ENCODE measurements at places on chromosomes 3 and 15. TPM values are rescaled to one million over a fixed set of nuclear protein-coding genes. Genes with fewer than 3 reads are reported as not detected.

STIMATE gene
- 24.1 TPM for total RNA-seq

GOLGA6L7 gene
- total RNA-seq, result not detected

FANCD2OS gene
- total RNA-seq, result not detected

GOLGA6D gene
- not detected for total RNA-seq

AGTR1 gene
- 8.9 TPM for total RNA-seq

GXYLT2 gene
- 13.7 TPM for total RNA-seq

ATP2B2 gene
- 0.42 TPM for total RNA-seq

TMCO5A gene
- total RNA-seq, result not detected

GOLGA6B gene
- total RNA-seq, result not detected

ZIC4 gene
- total RNA-seq, result 3.0 TPM

DNA sequence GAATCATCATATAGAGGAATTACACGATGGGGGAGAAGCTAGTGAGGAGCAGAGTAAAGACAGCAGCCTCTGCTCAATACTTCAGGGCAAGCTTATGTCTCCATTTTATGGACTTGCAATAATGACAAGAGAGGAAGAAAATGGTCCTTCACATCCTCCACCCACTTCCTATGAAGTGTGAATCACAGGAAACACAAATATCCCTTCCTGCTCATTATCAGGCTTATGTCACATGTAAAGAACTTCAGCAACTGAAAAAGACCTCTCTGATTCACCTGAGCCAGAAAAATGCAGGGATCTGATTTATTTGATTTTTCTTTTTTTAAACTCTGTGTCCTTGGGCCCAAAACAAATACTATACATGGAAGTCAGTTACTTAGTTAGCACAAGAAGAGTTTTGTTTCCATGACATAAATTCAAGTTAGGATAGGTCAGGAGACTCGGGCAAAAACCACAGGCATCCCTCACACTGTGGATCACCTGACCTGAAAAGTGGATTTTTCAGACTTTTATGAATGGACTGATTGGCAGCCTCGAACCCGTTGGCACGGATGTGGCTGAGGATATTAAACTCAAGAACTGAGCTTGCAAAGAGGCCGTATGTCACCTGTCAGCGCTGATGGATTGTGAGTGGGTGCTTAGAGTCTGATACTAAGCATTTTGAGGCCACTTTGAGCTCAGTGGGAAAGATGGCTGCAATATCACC, 620.8 kb upstream of the MDFIC2 start:
- no peak for DNase-seq

GRCh38 chr15:38187630-38188313, 64.9 kb upstream of the SPRED1 start:
- no peak for DNase-seq

DNA sequence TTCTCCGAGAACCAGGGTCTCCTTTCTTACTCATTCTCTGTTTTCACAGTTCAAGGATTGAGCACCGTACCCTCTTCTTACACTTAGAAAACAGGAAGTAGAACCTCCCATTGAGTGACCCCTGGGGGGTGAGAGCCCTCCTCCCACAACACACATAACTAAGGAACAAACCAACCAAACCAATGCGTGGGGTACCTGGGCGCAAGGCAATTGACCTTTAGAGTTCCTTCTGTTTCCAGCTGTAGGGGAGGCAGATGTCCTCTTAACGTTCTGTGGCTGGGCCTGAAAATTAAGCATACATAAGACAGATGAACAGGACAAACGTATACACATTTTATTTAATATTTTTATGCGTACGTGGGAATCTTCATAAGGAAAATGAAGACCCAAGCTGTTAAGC, 33.5 kb upstream of the TIMP4 start:
- DNase-seq, result no peak

DNA sequence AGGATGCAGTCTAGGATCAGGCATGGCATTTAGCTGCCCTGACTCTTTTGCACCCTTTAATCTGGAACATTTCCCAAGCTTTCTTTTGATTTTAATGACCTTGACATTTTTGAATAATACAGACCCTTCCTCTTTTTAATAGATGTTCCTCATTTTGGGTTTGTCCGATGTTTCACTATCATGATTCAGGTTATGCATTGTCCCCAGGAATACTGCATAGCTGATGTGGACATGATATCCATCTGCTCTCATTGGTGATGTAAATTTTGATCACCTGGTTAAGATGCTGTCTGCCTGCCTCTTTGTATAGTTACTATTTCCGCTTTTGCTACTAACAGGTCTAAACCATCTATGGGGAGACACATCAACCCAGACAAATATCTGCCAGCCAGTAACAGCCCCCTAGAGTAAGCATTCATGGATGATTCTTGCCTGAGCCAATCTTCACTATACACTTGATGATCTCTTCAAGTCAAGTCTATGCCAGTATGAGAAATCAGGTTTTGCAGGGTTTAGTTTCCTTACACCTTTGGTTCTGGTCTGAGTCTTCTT, 50.6 kb upstream of the ULK4 start:
- no peak for DNase-seq

DNA sequence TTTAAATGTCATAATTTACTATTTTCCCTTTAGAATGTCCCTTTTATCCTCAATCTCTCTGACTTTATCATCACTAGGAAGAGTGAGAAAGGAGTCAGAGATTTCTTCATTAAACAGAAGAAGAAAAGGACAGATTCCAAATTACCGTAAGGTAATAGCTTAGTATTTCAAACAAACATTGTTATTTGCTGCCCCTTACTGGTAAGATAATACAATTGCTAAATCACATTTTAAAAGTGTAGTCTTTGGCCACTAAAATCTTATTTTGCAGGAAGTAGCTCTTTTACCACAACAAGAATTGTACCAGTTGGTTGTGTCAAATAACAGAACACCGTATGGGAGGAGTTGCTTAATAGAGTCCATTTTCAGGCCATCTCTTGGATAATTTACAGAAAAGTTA, 53.7 kb downstream of the CGGBP1 start:
- DNase-seq, result no peak

GRCh38 chr15:64611085-64611725, 150.8 kb downstream of the ZNF609 start:
- DNase-seq, result no peak

- DNase-seq, result no peak
Measured at GRCh38 chr3:190076601-190077394, 43.9 kb downstream of the P3H2 start.

GRCh38 chr3:128508852-128509251, 15.9 kb upstream of the GATA2 start:
- no peak for DNase-seq

DNA sequence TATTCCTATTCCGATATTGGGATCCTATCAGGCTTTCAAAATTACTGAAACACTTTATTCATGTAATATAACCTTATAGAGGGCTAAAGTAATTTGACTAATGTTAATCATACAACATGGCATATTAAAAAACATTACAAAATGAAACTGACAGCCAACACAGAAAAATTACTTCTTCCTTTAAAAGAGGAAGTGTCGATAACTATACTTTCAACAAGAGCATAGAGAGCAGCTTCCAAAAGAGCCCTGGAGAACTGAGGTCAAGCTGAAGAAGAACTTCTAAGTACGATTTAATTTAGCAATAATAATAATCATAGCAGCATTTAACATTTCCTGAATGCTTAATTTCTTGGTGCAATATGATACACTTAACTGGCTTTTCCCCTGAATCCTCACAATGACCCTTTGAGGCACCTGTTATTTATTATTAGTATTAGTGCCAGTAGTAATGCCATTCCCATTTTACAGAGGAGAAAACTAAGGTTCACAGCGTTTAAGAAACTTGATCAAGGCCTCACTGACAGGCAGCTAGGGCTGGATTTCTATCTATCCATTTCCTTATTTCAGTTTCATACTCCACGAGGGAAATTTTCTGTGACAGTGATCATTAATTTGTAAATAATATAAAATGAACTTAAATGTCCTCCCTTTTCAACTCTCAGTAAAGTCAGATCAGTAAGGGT, 181.6 kb downstream of the CFAP20DC start:
- no peak for DNase-seq

DNA sequence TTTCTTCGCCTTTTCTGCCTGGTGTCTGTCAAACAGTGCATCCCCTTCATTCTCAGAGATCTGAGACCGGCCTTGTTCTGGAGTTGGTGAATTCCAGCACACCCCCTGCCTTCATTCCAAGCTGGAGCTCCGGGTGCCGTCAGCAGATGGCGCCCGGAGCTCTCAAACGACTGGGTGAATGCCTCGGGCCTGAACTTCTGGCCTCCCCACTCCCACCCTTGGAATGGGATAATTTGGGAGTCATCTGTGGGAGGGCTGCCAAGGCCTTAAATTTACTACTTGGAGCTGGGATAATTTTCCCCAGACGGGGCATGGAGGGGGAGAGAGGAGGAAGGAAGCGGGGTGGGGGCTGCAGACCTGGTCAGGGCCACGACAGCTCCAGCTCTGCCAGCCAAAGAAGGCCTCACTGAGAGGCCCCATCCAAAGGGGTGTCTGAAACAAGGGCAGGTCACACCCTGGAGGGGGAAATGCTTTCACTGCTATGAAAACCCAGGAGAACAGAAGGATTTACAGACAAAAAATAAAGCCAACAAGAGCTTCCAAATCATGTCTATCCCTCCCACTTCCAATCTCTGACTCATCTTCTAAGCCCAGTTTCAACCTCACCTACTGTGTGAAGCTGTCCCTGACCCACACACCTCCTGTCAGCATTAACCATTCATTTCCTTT, 187.9 kb downstream of the OPA1 start:
- DNase-seq, result peak; percentile 89

- DNase-seq, result no peak
Measured at GRCh38 chr3:135136361-135137100, 341.5 kb downstream of the EPHB1 start.

GRCh38 chr15:43251871-43252250, 14.9 kb downstream of the TGM5 start:
- no peak for DNase-seq

GRCh38 chr15:79099692-79100091, 9.1 kb upstream of the RASGRF1 start:
- no peak for DNase-seq

- DNase-seq, result no peak
Measured at GRCh38 chr3:103055021-103055520, 620.3 kb downstream of the ZPLD1 start.

DNA sequence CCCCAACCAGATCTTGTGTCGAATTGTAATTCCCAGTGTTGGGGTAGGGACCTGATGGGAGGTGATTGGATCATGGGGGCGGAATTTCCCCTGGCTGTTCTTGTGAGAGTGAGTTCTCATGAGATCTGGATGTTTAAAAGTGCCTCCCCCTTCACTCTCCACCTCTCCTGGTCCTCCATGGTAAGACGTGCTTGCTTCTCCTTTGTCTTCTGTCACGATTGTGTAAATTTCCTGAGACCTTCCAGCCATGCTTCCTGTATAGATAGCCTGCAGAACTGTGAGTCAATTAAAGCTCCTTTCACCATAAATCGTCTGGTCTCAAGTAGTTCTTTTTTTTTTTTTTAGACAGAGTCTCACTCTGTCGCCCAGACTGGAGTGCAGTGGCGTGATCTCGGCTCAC, 42.3 kb downstream of the NR1D2 start:
- no peak for DNase-seq

GRCh38 chr3:99674086-99674789, 35.8 kb downstream of the COL8A1 start:
- DNase-seq, result no peak

GRCh38 chr15:89278307-89278706, 34.5 kb downstream of the FANCI start:
- DNase-seq, result no peak

Data from posterior vena cava (tissue), 2 donors.